Stimulated activated CD8-positive, alpha-beta memory T cell treated with anti-CD3 and anti-CD28 coated beads, Interleukin-7, amount 100 ng/mL, for 1 hour (primary cell): ENCODE measurements at places on chromosomes 12 and 14.

GRCh38 chr14:101350691-101351090, 210.6 kb upstream of the DIO3 start:
- no peak for DNase-seq

- no peak for DNase-seq
These were observed 22.9 kb downstream of the RTN1 start for GRCh38 chr14:59847711-59848110.

- no peak for DNase-seq
These were observed 356.4 kb upstream of the PRICKLE1 start for GRCh38 chr12:42945927-42946326.

- DNase-seq = no peak
These were observed 114.0 kb downstream of the SLC41A2 start for GRCh38 chr12:104844123-104844522.

DNA sequence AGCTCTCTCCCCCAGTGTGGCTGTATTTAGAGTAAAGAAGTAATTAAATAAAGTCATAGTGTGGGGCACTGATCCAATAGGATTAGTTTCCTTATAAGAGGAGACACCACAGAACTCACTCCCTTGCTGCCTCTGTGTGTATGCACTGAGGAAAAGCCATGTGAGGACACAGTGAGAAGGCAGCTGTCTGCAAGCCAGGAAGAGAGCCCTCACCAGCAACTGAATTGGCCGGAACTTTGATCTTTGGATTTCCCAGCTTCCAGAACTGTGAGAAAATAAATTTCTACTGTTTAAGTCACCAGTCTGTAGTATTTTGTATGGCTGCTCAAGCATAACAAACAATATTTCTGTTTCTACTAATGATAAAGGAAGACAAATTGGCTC, 368.7 kb upstream of the PRICKLE1 start:
- DNase-seq = no peak

GRCh38 chr12:53738406-53739213, 11.4 kb upstream of the CALCOCO1 start:
- DNase-seq = no peak
